NCI-H526 (cell line): ENCODE measurements at places on chromosomes 1 and 21.
A peak's percentile ranks its signal among the peaks of the same experiment; 100 is the strongest.

GRCh38 chr1:51088474-51088873 is 13.6 kb upstream of the C1orf185 start:
- no peak for DNase-seq

DNA sequence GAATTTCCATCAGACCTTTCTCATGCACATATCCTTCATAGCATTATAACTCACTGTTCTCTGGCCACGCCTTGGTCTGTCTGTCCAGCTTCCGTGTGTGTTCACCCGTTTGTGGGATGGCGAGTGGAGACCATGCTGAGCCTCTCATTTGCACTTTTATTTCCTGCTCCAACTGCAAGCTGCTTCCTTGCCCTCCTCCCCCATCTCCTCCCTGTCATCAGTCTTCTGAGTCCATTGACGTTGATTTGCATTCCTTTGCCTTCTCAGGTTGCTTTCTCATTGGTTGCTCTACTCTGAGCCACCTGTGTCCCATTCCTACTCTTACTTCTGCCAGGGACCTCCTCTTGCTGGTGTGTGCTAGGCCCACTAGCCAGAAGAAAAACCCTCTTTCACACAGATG is 146.4 kb downstream of the NOS1AP start:
- DNase-seq: peak; percentile 94

GRCh38 chr1:87226341-87226760 is 102.3 kb upstream of the LMO4 start:
- no peak for DNase-seq

DNA sequence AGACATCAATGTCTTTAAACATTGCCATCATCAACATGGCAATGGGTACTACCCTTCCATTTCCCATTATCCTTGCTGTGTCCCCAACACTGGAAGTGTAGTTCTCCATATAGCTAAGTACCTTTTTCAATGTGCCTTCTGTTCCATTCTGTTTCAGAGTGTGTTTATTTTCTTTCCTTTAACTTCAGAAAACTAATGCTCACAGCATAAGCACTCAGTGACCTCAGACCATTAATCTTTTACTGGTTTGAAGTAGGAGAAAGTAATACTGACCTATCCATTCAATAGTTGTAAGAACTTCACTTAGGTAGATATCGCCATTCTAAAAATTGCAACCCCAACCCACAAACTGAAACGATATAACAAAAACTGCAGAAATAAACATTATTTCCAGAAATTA is 37.8 kb downstream of the KCNJ15 start:
- no peak for DNase-seq

GRCh38 chr1:155970531-155971167 is 7.7 kb downstream of the ARHGEF2 start:
- DNase-seq: no peak

GRCh38 chr1:11893907-11894251 is 32.3 kb downstream of the KIAA2013 start:
- peak; percentile 64 for DNase-seq

- no peak for DNase-seq
Observed at GRCh38 chr1:32813941-32814739, 3.0 kb downstream of the YARS1 start.
